ENCODE measurements at places on chromosomes 1 and 21.

GRCh38 chr1:53026254-53026653 is 35.8 kb upstream of the PODN start:
- no peak for DNase-seq

GRCh38 chr21:14560555-14560954 is 14.4 kb upstream of the SAMSN1 start:
- no peak for DNase-seq

DNA sequence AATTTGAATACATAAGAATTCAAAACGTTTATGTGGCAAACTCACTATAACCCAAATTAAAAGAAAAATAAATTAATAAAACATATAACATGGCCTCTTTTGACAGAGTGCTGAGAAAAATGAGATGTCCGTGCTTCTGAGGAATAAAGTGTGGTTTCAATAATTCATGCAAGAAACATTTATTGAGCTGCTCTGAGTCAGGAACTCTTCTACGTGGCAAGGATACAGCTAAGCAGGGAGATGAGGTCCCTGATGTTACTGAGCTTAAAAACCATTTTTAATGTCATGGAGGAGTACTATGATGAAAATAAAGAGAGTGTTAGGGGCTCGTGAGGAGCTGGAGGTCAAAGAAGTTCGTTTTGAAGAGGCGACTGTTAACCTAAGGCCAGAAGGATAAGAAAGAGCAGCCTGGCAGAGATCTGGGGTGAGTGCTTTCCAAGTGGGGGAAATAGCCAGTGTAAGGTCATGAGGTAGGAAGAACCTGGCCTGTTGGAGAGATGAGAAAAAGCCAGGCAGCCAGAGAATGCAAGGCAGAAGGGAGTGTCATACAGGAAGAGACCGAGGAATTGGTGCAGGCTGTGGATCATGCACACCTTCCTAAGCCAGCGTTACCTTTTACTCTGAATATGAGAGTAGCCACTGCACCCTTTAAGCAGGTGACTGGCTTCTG is 182.2 kb upstream of the DUSP10 start:
- DNase-seq, result no peak

DNA sequence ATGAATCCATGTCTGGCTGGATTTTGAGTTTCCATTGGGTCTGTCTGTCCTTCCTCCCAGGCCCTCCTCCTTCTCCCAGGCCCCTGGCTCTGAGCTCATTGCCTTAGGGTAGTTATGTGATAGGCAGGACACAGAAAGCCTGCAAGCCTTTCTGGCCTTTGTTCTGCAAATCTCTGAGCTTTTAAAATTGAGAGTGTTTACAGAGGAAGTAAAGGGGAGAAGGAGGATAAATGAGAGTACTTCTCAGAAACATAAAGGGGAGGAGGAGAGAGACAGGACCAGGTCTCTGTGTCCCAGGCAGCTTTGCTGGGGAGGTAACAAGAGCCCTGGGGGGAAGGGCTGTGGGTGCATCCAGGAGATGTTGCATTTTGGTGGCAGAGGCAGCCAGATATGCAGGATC is 126.7 kb downstream of the FOXD2 start:
- no peak for DNase-seq

GRCh38 chr1:70919706-70920323 is 127.8 kb downstream of the PTGER3 start:
- no peak for DNase-seq

DNA sequence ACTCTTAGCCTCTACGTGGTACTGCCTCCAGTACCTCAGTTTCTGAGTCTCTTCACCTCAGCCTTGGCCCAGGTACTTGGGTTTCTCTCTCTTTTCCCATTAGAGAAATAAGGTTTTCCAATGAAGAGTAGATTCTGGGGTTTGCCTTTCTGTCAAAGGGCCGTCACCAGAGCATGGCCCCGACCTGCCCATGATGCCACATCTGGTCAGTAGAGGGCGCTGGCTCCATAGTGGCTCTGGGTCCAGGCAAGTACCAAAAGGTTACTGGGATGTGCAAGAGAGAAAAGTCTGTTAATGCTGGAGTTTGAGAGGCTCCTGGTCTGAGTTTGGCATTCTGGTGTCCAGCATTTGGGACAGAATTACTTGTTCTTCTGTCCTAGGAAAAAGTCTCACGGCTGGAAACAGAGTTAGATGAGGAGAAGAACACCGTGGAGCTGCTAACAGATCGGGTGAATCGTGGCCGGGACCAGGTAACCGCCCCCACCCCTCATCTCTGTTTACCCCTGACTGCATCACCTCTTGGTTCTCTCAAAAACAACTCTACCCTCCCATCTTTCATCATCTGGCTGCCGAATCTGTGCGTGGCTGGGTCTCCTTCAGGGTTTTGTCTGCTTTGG is 5.3 kb upstream of the TUFT1 start:
- DNase-seq, result peak; percentile 36

DNA sequence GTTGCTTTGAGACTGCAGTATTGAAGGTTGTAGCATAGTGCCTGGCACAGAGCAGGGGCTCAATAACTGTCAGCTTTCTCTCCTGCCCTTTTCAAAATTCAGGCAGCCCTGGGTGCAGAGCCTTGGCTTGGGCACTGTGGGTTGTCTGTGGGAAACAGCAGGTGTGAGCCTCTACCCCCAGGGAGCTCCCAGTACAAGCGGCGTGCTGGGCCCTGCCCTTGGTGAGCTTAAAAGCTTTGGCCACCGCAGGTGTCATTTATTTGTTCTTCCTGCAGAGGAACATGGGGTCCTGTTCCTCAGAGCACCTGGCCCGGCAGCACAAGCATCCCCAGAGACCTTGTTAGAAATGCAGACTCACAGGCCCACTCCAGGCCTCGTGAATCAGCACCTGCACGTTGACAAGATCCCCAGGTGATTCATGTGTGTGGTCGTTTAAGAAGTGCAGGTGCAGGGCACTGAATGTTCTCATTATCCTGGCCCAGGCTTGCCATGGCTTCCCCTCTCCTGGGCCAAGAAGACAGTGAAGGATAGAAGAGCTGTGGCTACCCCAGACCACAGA is 29.9 kb upstream of the IGSF21 start:
- no peak for DNase-seq

GRCh38 chr1:172478485-172478884 is 34.6 kb upstream of the PIGC start:
- DNase-seq, result no peak

- no peak for DNase-seq
These were observed 68.3 kb downstream of the DHRS3 start for GRCh38 chr1:12549460-12550349.

DNA sequence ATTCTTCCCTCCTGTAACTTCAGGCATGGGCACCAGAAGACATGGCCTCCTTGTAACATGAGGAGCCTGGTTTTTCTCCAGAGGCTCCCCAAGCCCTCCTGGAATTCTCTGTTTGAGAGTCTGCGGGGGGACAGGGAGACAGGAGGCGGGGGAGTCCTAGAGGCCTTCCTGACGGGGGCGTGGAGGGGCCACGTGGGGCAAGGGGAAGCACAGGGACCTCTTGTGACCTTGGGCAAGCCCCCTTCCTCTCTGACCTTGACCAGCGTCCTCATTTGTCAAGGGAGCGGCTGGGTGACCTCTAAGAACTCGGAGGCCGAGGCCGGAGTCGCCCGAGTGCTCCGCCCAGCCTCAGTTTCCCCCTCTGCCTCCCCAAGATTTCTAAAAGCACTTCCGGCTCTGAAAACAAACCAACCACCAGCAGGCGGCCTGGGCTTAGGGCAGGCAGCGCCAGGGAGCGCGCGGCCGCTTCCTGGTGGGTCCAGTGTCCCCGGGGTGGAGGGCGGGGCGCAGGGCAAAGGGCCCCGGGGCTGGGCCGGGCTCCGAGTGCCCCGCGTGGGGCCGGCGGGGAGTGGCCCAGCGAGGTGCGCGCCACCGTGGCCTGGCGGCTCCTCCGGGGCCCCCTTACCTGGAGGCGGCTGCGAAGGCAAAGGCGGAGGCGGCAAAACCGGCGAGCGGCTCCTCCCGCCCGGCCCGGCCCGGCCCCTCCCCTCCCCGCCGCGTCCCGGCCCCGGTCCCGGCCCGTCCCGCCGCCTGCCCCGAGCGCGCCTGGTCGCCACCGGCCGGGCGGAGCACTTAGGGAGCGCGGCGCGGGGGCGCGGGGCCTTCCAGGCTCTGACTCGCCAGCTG is at the start of gene TMCO4:
TMCO4 (minus strand) TSS at position 687 of the 846 bp plus-strand sequence. CDS start 19,158 bp downstream, outside the sequence.
- DNase-seq, result no peak

GRCh38 chr1:115117298-115117697 is 28.0 kb upstream of the TSPAN2 start:
- no peak for DNase-seq

DNA sequence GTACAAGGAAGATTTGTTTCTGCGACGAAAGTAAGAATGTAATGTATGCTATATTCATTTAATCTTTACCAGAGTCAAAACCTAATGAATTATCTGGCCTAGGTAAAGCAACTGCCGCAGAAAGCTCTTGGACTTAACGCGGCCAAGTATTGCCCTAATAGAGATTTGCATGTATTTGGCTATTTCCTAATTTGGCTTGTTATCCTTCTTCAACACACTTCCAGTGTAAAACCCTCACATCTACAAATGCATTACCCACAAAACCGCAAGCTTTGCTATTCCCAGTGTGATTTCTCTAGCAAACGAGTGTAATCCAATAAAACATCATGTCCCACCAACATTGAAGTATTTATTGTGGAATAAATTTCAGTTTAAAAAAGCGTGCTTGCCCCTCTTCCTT is 123.8 kb upstream of the LMO4 start:
- no peak for DNase-seq

DNA sequence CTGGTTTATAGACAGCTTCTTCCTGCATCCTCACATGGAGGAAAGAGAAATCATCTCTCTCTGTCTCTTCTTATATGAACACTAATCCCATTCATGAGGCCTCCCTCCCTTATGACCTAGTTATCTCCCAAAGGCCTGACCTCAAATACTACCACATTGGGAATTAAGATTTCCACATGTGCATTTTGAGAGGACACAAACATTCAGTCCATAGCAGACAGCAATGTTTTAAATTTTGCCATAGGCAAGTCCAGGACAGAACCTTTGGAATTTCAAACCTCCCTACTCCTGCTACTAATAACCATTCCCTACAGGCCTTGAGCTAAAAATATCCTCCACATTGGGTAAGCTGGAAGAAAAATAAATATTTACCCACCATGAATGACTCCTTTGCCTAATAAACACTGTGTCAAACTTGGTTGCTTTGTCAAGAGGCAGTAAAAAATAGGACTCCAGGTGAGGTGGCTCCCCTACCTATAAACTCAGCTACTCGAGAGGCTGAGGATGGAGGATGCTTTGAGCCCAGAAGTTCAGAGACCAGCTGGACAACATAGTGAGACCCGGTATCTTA is 113.7 kb downstream of the ZNF281 start:
- DNase-seq, result no peak

All from activated CD8-positive, alpha-beta memory T cell treated with anti-CD3 and anti-CD28 coated beads for 1 hour (primary cell).